ENCODE measurements at places on chromosomes 2 and 18.

DNA sequence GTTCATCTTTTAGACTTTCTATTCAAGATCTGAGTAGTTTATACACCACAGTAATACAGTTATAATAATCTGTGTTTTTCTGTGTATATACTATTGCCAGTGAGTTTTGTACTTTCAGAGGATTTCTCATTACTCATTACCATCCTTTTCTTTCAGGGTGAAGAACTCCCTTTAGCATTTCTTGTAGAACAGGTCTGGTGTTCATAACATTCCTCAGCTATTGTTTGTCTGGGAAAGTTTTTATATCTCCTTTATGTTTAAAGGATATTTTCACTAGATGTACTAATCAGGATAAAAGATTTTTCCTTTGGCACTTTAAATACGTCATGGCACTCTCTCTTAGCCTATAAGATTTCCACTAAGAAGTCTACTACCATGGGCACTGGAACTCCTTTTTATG, 705.5 kb downstream of the SLC4A3 start:
- no peak for DNase-seq

DNA sequence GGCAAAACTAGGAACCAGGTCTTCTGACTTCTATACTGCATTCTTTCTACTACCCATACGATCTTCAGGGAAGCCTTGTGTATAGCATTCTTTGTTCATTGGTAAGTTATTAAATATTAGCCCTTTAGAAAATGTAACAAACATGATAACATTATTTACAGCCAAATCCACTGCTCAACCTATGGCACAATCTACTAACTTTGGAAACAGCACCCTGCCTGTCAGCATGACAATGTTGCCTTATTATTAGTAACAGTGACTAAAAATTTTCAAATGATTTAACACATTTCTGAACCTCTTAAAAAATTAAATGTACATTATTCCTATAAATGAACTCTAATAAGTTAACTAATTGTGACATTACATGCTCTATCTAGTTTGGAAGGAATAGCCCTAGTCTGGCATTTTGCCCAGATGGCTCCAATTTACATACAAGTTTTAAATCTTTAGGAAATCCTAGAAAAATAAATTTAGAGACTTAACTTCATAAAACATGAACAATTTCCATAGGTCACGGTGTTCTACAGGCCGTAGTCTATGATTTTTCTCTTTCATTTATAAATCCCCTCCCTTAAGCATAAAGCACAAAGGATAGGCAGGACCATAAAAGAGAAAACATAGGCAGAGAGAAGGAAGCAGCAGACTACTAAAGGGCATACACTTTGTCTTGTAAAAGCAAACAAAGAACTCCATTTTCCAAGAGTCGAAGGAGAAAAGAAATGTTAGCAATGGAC, 33.7 kb downstream of the YES1 start:
- no peak for DNase-seq

- DNase-seq = peak; percentile 41
These were observed 519 bp downstream of the TEX261 start for GRCh38 chr2:70994009-70994698.

DNA sequence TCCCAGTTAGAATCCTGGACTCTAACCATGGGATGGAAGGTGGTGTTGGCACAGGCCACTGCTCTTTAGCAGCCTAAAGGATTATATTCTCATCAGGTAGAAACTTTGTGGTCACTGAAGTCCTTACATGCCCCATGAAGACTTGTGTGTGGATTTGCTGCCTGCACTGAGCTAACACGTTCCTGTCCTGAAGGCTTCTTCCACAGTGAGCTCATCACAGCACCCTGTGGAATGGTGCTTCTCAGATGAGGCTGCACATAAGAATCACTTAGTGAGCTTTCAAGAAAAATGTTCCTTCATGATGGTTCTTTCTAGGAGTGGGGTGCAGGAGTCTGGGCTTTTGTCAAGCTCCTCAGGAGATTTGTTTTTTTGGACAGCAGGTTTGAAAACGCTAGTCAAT, 26.8 kb downstream of the STAMBP start:
- no peak for DNase-seq

DNA sequence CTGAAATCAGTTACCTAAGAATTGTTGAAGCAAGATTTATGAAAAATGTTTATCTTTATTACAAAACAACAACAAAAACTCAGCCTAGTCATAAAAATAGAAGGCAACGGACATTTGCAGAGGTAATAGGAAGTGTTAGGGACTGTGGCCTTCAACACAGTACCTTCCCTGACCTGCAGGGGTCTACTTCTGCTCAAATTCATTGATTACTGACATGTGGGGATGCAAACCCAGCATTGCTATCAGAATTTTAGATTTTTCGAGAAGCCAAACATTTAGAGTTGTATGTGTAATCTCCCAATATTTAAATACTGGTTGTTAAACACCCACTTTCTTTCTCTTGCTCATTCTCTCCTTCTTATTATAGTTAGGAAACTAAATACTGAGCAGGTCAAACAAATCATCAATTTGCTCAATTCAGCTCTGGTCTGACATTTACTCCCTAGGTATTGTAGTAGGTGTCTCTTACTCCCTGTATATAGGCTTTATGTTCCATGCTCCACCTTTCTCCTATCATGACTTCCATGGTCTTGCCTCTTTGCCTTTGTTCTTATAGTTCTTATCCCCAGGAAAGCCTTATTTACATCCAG, 198.5 kb downstream of the UBE2E3 start:
- peak; percentile 61 for DNase-seq

DNA sequence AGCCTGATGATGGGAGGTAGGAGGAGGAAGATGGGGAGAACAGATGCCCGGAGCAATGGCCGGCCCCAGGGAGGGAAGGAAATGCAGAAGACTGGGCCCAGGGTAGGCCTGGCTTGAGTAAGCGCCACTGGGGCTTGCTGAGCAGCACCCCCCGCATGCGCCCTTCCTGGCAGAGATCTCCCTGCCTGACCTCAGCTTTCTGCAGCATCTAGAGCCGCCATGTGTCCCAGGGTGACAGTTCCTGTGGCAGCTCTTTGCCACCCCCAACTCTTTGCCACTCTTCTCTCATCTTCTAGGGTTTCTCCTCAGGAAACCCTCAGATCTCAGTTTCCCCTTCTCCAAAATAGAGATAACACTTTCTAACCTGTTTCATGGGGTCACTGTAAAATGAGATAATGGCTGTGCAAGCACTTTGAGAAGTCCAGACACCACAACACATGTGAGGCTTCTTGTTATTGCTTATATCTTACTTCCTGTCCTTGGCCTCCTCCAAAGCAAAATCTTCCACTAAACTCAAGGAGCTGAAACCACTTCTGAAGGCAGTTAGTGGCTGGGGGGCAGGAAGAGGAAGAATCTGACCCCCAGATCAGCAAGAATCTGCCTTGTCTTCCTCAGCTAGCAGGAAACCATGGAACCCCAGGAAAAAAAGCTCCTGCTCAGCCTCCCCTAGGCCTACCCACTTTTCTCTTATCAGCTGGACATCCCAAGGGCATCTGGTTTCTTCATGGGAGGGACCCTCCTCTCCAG, 64.9 kb downstream of the EPAS1 start:
- no peak for DNase-seq

- no peak for DNase-seq
These were observed 1471.8 kb downstream of the LRP1B start for GRCh38 chr2:140658760-140659692.

DNA sequence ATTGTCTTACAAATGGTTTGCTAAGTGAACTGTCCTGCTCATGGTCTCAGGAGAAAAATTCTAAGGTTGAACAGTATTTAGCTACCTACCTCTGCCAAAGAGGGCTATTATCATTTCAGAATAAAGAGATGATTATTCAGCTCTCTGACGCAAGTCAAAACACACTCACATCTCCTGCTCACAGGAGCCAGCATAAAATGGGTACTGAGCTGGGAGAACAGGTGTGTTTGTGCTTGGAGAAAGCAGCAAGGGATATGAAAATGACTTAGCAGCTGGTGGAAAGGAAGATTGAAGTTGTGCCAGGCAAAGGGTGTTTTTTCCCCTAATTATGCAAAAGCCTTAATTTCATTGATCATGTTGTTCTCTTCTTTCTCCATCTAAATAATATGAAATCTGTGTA, 47.3 kb upstream of the TANK start:
- no peak for DNase-seq

DNA sequence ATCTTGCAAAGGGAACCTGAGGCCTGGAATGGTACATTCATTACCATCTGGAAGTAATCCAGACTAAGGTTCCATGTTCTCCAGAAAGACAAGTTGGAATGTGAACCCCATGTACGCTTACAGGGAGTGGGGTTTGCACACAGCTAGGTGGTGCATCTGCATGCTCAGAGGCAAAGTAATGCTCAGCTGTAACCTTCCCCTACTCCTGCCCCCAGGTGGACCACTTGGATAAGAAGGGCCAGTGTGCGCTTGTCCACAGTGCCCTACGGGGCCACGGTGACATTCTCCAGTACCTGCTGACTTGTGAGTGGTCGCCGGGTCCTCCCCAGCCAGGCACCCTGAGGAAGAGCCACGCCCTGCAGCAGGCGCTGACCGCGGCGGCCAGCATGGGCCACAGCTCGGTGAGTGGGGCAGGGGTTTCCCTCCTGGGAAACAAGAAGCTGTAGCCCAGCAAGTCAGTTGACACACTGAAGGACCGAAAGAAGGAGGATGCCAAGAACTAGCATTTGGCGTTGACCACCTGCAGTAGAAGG, 90.0 kb downstream of the WDSUB1 start:
- DNase-seq = no peak

DNA sequence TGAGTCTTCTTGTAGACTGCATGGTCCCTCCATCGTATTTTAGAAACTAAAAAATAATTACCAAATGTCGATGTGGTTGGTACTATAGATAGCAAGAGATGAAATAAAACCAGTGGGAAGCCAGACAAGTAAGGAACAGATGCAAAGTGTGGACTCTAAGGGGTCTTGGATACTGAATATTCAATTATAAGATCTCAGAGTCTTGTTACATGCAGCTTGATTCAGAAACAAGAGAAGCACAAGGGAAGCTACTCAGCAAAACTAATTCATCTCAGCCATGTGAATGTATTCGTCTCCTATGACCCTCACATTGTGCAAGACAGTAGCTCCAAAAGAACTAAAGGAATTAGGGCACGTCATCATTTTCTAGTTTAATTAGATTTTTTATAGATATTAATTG, 80.9 kb downstream of the CDH20 start:
- DNase-seq = no peak

DNA sequence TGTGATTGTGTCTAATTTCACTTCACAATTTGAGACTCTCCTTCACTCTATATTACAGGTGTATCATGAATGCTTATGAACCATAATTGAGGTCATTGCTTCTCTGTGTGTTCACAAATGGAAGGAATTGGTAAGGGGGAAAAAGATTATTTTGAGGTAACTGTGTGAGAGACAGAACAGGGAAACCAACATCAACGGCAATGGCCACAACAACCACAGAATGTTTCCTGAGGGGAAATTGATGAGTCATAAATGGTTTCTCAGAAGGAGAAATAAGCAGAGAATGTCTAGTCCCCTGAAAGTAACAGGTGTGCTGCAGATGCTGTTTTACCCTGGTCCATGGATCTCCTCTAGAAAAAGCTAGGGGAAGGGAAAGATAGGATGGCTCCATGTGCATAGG, 361.2 kb upstream of the GALNT5 start:
- DNase-seq = no peak

DNA sequence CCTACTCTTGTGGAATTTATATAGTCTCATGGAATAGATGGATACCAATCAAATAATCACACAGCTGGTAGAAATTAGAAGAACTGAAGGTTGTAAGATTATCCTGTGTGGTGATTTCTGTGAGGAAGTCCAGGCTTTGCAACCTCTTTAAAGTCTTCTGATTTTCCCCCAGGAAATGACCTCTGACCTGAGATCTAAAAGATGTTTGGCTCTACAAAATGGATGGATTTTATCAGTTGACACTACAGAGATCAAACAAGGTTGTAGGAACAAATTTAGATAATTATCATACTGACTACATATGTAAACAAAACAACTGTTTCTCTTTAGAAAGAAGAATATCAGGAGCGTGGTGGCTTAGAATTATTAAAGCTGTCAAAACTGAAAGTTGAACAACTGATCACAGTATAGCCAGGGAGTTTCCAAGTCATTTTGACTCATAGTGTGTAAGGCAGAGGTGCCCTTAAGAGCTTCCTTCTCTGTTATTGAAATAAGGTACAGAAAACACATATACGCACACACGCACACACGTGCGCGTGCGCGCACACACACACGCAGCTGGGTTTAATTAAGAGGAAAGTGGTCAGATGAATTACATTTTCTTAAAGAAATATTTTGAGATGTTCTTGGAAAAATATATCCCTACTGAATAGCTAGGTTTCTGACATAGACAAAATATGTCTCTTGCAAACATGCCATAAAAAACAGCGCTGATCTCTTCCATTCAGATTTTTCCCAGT, 35.5 kb upstream of the PELI1 start:
- no peak for DNase-seq

GRCh38 chr2:128637481-128638155, 318.9 kb upstream of the HS6ST1 start:
- DNase-seq = no peak
